Fibroblast of skin of scalp (primary cell): ENCODE measurements at places on chromosomes 4 and X.

GRCh38 chrX:129743821-129744220 is 5.0 kb downstream of the XPNPEP2 start:
- no peak for DNase-seq

GRCh38 chr4:183553601-183554345 is 48.9 kb downstream of the ING2 start:
- DNase-seq = no peak

GRCh38 chr4:150010525-150011126 is 67.6 kb upstream of the DCLK2 start:
- peak; percentile 74 for DNase-seq

DNA sequence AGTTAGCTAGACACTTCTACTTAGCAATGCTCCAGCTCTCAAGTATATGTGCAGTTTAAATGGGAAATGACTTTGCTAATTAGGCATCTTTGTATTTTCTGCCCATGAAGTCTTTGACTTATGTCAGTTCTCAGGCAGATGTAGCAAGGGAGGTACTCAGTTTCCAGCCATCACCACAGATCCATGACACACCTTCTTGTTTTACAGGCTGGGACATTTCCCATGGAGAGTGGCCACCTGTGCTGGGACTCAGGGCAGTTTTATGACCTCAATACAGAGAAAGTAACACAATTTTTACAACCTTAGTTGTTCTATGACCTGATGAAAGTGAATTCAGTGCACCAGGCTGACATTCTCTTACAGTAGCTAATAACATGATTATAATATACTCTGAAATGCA is 280.7 kb upstream of the GK2 start:
- no peak for DNase-seq

- DNase-seq = no peak
Observed at GRCh38 chr4:58359590-58359989, 1249.4 kb upstream of the IGFBP7 start.

DNA sequence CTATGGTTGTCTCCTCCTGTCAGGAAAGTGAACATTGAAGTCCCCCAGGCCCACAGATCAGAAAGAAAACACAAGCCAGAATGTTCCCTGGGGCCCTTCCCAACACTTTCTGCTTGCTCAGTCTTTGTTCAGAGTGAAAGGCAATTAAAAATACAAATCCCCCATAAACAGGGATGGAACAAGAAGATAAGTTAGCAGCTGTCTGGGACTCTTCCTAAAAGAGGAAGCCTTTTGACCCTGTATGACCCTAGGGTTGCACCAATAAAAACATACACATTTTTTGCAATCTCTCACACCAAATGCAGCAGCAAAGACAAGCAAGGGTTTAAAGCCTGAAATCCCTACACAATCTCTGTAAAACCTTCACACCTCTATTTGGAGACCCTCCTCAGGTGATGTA is 22.6 kb downstream of the IRF2 start:
- no peak for DNase-seq

GRCh38 chr4:127509155-127509554 is 123.6 kb upstream of the INTU start:
- DNase-seq = peak; percentile 69

DNA sequence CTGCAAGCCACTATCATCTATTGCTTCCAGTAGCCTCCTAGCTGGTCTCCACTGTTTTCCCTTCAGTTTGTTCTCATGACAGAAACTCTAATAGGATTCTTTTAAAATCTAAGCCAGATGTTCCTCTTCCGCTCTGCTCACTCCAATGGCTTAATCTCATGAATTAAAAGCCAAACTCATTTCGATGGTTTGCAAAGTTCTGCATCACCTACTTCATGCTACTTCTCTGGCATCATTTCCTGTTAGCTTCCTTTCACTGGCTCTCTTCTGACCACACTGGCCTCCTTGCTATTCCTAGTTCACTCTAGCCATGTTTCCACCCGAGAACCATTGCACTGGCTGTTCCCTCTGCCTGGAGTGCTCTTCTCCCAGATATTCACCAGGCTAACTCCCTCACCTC is 102.0 kb upstream of the LSM6 start:
- DNase-seq = peak; percentile 33

- DNase-seq = no peak
Observed at GRCh38 chrX:45208121-45208856, 7.6 kb upstream of the DIPK2B start.

GRCh38 chr4:118850488-118851173 is 14.7 kb upstream of the SEC24D start:
- DNase-seq = no peak

DNA sequence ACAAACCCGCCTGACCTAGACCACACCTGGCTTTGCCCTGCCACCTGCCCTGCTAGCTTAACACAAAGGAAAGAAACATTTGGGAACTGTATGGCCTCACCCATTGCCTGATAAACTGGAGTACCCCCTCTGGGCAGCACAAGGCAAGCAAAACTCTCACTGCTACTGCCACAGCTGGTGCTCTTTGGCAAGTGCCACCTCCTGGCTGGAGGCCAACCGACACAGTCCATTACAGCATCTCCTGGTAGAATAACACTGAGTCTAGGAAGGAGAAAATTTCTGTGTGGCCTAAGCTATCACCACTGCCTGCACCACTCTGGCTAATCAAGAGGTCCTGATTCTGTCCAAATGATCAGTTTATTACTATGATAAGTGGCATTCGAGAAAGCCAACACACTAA is 18.9 kb upstream of the SPANXN3 start:
- no peak for DNase-seq

DNA sequence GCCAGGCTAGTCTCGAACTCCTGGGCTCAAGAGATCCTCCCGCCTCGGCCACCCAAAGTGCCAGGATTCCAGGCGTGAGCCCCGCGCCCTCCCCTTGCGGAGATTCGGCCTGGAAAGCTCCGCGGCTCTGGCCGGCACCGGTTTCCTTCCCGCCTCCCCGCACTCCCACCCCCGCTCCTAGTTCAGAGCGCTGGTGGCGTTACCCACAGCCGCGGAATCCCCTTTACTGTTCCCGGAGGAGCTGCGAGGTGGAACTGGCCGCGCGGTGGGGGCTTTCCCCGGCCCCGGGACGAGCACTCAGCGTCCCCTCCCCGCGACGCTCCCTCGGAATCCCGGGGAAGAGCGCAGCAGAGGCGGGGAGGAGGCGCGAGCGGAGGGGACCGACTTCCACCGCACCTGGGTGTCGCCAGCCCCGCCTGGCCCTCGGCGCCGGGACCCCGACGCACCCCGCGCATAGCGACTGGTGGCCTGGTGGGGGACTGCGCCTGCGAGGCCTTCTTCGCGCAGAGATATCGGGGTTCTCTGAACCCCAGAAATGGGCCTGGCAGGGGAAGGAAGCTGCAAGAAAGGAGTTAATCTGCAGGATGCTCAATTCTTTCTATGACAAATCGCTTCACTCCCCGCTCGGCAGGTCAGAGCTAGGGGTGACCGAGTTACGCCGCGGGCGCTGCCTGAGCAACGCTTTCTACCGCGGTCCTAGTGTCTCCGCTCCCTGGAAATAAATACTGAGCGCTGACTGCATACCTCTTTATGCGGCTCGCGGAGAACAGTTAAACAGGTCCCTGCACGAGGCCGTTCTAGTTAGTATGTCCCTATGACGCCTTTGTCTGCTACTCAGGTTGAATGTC is 14.6 kb upstream of the SLC25A4 start:
- DNase-seq = no peak
